HFFc6 (cell line): ENCODE measurements at places on chromosomes 11 and 22.

- no peak for DNase-seq
These were observed 681.6 kb downstream of the TBC1D22A start for GRCh38 chr22:47443836-47444745.

DNA sequence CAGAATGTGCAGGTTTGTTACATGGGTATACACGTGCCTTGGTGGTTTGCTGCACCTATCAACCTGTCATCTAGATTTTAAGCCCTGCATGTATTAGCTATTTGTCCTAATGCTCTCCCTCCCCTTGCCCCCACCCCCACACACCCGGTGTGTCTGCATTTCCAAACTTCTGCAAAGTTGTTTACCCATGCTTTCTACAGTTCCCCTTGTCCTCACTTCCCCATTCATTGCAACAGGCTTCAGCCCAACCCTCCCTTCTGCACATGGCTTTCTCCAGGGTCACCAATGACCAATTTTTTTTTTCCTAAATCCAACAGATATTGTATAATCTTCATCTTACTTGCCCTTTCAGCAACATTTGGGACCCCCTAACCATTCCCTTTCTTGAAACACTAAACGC is 32.0 kb upstream of the NUP50 start:
- no peak for DNase-seq

DNA sequence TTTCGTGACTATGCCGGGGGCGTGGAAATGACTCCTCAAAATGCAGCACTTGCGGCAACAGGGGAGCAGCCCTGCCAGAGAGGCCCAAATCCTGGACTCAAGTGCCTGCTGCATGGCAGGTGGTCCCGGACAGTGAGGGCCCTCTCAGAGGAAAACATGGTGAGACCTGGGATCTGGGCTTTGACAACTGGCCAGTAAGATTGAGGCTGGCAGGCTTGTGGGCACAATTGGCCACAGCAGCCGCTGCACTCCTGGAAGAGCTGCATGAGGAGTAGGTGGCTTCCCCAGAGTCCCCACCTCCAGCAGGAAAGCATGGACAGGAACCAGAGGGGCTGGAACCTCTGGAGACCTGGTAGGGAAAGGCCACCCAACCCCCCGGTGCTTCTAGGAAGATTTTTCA is 13.4 kb downstream of the LINC01488 start:
- no peak for DNase-seq

DNA sequence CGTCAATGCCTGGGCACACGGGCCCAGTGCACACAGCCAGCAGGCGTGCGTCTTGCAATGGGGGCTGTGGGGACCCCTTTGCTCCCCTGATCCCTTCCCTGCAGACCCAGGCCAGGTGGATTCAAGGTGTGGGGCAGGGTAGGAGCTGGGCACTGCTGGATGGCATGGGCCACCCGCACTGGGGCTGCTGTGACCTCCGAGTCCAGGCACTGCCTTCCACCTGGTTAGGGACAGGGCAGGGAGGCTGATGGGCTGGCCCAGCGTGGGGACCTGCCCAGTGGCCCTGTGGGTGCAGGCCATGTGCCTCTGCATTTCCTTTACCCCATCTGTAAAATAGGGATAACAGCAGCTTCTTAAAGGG is 22.9 kb downstream of the KCNQ1 start:
- no peak for DNase-seq

- no peak for DNase-seq
These were observed at the start of gene LMO2 for GRCh38 chr11:33891714-33892327. Gene LMO2 (minus strand): TSS chr11:33892076. CDS start chr11:33869716, 22,360 bp downstream.

DNA sequence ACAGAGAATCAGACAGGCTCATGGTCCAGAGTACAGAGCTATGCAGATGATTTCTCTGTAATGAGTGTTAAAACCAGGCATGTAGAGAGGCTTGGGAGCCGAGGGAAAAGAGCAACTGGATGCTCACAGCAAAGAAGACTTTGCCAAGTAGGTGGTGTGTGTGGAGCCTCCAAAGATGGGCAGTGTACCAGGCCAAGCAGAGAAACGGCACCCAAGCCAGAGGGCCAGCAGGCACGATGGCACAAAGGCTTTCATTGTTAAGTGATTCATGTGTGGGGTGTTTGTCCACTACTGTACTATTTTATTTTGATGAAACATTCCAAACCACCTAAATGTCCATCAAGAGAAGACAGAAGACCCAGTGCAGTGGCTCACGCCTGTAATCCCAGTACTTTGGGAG is 11.1 kb downstream of the RANGAP1 start:
- DNase-seq = no peak
